ENCODE measurements at places on chromosomes 16 and 17.

GRCh38 chr17:76435751-76436150 is 17.2 kb downstream of the UBE2O start:
- DNase-seq = no peak

GRCh38 chr16:23362460-23363317 is 60.6 kb downstream of the SCNN1B start:
- no peak for DNase-seq

- no peak for DNase-seq
These were observed 146.3 kb downstream of the TMEM132E start for GRCh38 chr17:34725725-34726124.

DNA sequence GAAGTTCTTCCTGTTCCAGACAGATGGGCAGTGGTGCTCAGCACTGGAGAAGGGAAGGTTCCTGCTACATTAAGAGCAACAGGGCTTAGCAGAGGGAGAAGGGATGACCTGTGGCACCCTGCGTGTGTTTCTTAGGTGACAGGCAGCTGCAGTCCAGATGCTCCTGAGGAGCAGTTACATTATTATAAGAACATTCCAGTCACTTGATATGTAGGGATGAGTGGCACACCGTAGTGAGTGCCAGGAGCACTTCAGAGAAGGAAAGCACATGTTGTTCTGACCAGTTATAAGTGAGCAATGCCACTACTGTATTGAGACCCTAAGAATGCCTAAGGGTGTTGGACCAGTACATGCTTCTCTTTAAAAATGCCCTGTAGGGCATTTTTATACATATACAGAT is 39.9 kb upstream of the MRC2 start:
- DNase-seq = no peak
